Stimulated activated CD8-positive, alpha-beta memory T cell treated with anti-CD3 and anti-CD28 coated beads, Interleukin-4, amount 100 ng/mL, for 48 hours (primary cell): ENCODE measurements at places on chromosomes 16 and 17.

DNA sequence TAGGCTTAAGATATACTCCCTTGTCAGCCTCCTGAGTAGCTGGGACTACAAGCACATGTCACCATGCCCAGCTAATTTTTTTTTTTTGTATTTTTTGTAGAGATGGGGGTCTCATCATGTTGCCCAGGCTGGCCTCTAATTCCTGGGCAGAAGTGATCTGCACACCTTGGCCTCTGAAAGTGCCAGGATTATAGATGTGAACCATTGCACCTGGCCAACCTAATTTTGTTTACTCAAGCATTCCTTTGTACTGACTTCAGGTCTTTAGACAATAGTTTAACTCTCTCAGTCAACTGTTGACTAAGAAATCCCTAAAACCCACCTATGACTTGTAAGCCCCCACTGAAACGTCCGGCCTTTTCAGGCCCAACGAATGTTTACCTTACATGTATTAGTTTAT, 628.3 kb upstream of the CDH8 start:
- no peak for DNase-seq

DNA sequence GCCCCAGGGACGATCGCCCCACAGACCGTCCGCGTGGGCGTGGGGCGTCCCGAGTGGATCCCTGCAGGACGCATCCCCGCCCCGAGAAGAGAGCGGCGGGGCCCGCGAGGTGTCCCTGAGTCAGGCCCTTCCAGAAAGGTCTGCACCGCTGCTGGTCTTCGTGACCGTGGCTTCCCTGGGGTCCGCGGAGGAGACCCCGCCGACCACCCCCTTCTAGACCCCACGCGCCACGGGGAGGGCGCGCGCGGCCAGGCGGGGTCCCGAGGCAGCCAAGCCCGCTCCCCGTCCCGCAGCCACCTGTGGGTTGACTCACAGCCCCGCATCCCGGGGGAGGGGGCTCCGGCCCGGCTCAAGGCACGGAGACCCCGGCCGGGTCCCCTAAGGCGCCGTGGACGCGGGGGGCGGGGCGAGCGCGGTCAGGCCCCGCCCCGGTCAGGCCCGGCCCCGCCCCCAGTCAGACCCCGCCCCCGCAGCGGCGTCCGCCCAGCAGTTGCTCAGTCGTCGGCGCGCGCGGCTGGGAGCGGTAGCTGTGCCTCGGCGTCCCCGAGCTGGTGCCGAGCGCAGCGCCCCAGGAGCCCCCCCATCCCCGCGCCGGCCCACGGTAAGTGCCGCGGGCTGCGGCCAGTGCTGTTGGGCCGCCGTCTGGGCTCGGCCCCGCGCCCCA, at the start of gene BAIAP3:
TSS of gene BAIAP3 (plus strand) at position 497 of the 664 bp plus-strand sequence. CDS start 4,905 bp downstream, outside the sequence.
- peak; percentile 68 for DNase-seq

DNA sequence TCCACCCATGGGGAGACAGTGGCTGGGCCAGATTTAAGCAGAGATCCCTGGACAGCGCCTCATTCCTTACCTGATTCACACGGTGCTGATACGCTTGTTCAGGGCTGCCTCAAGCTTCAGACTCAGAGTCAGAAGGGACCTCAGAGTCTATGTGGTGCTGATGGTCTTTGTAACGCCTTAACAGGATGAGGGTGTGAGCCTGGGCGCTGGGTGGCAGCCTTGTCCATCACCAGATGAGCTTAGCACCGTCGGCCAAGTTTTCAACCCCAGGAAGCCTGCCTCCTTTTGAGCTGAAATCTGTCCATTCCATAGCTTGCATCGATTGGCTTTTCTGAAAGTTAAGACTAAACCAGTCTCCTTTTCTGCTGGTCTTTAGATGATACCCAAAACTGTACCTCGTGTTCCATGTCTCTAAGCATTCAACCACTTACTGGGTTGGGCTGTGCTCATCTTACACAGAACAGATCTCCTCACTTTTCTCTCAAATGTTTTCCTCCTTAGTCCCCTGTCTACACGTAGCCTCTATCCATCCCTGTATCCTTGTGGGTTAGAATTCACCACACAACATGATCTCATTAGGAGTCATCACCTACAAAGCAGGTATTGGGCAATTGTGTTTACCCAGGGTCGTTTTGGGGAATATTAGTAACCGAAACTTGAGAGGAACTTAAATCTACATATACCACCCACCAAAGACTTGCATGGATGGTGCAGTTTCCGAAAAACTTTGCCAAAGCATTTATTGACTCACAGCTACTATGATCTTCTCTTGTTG, 573.4 kb downstream of the CDH13 start:
- DNase-seq, result no peak

- peak; percentile 28 for DNase-seq
Measured at GRCh38 chr16:87982581-87983041, 31.4 kb downstream of the BANP start.

GRCh38 chr17:18161207-18162145, 22.2 kb upstream of the ALKBH5 start:
- no peak for DNase-seq

DNA sequence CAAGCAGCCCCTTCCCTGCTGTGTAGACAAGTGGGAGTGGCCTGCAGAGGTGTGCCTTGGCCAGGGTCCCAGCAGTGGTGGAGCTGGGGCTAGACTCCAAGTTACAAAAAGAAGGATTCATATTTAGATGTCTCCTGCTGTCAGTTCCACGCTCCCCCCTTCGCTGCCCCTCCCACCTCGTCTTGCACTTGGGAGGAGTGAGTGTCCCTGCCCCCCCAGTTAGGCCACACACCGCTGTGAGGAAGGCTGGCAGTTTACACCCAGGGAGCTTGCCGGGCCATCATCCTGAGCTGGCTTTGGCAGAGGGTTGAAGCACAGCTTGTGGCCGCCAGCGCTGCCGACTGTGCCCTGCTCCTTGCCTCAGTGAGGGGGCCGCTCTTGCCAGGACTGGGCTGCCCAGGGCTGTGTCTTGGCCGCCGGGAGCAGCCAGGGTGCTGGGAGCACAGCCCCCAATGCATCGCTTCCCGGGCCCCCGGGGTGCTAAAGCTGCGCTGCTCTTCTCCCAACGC, 44.3 kb downstream of the ELAC2 start:
- DNase-seq, result no peak

DNA sequence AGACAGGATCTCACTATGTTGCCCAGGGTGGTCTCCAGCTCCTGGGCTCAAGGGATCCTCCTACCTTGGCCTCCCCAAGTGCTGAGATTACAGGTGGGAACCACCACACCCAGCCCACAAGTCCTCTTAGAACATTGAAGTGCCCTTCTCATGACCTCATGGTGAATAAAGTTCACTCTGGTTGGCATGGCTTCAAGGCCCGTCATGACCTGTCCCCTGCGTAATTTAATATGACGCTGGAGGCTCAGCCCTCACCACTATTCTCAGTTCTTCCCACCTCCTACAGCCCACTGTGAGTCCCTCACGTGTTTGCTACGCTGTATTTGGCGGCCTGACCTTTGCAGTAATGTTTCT, 1.9 kb downstream of the ENDOV start:
- no peak for DNase-seq

DNA sequence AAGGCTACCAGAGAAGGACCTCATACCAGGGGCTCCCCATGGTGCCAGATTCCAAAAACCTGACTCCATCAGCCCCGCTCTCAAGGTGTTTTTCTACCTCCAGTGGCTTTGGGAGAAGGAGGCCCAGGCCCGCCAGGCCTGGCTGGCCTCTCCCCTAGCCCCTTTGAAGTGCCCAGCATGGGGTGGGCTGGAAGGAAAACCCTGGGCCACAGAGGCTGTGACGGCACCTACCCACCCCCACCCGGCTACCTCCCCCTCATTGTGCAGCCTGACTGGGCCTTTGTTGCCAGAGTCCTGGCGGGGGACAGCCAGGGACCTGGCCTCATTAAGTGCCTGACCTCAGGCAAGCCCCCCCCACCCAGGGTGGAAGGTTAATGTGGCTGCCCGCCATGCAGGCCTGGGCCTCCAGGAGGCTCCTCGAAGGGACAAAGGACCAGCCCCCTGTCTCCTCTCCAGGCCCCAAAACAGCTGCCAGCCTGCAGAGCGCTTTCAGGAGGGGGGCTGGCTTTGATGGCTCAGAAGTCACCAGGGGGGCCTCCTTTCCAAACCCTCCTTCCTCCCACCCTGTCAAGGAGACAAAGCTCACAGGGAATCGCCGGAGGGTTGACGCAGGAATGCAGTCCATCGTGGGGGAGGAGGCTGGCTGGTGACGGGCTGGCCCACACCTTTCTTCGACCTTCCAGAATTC, 159.4 kb downstream of the ZNF423 start:
- no peak for DNase-seq

DNA sequence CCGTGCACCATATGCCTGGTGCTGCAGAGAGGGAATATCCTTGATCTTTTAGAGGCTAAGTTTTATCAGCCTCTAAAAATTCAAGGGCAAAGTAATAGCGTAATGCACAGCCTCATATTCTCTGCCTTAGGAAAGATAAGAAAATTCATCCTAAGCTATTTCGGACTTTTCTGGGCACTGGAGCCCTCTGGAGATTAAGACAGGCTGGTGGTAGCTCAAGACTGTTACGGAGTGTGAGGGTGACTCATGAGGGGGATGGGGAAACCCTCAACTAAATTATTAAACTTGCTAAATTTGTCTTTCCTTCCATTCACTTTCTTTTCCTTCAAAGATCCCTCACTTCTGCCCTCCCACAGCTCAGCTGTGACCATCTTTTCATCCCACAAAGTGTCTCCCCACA, 73.3 kb downstream of the RPH3AL start:
- DNase-seq, result no peak

- no peak for DNase-seq
Measured at GRCh38 chr16:20846030-20846429, 39.7 kb downstream of the REXO5 start.

- peak; percentile 73 for DNase-seq
Measured at GRCh38 chr16:29663016-29663806, at the start of gene SPN. Gene SPN (plus strand): TSS chr16:29663247. CDS start chr16:29663729, 482 bp downstream.

GRCh38 chr17:68334393-68334792, 43.1 kb downstream of the ARSG start:
- DNase-seq, result no peak

DNA sequence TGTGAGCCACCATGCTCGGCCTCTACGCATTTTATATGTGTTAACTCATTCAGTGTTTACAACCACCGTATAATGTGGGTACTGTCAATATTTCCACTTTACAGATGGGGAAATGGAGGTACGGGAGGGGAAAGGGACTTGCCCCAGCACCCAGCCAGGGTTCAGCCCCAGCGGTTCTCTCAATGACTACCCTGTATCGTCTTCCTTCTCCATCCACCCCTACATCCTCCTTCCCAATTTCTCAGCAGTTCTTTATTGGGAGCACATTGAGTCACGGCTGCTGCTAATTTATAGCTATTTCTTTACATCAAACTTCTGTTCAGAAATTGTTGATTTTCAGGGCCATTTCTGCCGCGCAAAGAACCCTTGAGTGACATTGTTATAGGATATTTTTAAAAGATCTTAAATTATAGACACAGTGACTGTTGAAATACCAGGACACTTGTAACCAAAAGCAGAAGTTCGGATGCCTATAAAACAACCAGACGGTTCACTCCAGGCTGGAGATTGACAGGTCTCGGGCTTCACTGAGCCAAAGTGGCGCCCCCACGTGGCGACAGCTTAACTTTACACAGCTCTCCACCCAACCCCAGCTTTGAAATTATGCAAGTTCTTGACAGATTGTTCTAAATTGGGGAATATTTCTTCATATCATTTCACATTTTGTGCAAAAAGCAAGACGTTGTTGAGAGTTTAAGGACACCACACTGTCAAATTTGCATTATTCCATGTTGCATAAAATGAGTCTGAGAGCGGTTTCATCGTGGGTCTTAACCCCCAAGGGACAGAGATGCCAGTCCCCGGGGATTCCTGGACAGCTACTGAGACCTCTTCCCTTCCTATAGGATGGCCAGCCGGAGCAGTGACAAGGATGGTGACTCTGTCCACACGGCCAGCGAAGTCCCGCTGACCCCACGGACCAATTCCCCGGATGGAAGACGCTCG, 11.8 kb downstream of the SYT17 start:
- DNase-seq, result peak; percentile 75
